Chondrocyte (in vitro differentiated cells): ENCODE measurements at places on chromosomes 6 and 20.

DNA sequence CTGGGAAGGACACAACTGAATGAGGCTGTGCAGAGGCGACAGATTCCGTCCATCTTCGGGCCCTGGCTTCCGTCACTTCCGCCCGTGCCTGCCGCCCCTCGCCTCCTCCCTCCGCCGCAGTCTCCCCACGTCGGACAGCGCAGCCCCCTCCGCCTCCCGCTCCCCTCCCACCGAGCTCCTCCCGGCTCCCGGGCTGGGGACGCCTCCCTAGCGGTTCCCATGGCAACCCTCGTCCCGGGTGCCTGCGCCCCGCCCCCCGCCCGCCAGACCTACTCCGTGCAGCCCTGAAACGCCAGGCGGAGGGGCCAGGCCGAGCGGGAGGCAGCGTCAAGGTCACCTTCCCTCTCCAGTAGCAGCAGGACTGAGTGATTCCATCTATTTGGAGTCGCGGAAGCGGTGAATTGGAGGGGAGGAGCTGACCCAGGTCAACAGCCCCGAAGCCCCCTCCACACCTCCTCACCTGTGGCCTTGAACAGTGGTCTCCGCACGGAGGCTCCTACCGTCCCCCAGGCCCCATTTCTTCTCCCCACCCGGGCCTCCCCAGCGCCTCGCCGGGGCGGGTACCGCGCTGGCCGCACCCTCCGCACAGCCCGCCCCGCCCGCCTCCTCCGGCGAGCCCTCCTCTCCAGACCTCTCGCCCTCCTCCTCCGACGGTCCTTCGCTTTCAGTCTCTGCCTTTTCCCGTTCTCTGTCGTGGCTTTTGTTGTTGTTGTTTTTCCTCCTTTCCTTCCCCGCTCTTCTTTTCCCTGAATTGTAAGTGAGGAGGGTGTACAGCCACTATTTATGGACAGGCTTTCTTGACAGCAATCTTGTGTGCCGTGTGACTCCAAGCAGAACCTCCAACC lies 951 bp downstream of the NRSN2 start:
- DNase-seq, result peak; percentile 99

- no peak for DNase-seq
Measured at GRCh38 chr6:158388727-158389126, 76.5 kb downstream of the TULP4 start.

DNA sequence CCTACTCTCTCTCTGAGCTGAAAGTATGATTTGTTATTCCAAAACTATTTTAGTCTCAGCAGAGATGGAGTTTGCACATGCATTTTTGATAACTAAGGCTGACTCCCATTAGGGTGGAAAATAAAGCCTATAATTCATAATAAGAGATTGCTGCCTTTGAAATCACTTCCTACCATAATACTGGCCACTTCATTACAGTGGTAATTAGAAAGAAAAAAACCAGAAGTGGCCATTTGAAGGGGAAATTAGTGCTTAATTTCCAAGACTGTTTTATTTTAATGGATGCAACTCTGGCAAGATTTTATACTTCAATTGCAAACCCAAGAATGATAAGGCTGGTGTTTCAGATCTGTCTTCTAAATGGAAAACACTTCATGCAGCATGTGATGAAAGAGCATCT lies 43.4 kb downstream of the SLC35B3 start:
- DNase-seq, result no peak

DNA sequence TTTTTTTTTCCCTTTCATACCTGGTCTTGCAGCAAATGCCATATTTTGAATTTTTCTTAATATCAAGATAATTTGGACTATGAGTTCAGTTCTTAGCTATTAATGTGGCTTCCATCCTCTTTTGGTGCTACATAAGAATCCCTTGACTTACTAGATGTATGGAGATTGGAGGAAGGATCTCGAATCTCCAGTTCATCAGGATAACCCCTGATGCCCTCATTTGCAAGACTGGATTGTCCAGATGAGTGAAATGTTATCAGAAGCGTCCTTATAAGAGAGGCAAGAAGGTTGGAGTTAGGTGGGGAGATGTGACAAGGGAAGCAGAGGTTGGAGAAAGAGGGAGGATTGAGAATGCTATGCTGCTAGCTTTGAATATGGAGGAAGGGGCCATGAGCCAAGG lies 499.6 kb upstream of the SYNCRIP start:
- DNase-seq, result no peak

DNA sequence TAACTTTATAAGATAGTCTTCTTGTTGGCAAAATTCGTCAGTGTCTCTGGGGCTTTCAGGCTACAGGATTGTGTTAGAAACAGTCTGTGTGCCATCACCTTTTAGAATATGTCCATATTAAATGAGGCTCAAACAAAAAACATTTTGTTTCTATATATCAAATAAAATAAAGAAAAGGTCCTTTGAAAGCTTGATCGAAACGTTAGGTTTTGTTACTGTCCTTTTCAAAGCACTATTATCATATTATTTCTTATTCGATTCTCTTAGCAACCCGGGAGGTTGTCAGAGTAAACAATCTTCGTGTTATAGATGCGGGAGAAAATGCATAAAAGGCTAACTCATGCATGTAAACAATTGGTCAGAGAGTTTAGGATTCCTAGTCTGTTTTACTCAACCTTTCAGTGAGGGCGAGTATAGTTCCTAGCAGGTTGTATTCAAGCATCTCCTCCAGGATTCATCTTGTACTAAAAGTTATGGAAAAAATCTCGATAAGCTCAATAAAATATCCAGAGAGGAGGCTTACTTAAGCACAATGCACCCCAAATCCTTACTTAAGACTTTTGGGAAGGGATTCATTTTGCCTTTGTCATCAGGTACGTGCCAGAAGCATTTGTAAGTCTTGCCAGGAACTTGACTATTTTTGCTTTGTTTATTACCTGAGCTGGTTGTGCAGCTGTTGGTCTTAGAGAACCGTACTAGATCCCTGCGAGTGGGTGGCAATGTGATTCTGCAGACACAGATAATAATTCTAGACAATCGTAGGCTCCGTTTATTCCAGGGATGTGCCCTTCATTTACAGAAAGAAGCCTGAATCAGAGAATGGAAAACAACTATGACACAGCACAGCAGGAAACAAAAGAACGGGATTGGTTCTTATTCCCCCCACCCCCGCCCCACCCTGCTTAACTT lies 159.6 kb upstream of the ZNF217 start:
- DNase-seq, result no peak

DNA sequence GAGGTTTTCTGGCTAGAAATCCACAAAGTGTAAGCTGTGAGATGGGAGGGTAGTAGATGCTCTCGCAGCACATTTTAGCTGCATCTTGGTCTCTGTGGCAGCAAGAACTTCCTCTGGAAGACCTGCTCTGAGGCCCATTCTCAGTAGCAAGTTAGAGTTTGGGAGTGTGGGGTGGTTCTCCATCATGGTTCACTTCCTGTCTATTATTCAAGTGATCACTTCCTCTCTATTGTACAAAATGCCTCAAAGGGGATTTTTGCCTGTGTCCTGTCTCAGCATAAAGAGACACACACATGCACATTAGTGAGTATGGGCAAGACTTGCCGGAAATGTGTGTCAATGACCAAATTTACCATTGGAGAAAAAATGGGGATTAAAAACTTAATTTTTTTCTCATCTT lies 42.5 kb downstream of the LYRM2 start:
- no peak for DNase-seq

DNA sequence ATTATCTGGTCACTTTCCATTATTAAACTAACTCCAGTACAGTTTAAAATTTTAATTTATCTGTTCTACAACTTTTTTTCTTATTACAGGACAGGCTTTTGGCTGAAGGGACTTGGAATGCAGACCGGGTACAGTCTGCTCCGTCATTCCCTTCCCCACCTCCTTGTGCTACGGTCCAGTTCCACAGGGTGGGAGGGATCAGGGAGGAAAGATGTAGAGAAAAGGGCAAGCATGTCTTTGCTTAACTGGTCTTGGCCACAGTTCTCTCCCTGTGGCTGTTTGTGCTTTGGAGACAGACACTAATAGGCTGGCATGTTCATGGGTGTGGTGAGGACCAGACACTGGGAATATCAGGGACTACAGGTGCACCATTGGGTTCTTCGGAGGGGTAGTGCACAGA lies 12.1 kb upstream of the RGS17 start:
- DNase-seq, result no peak

- DNase-seq, result no peak
Measured at GRCh38 chr6:13454286-13455221, 32.8 kb downstream of the GFOD1 start.

- DNase-seq, result no peak
Measured at GRCh38 chr6:167200806-167201205, 43.0 kb upstream of the GPR31 start.

DNA sequence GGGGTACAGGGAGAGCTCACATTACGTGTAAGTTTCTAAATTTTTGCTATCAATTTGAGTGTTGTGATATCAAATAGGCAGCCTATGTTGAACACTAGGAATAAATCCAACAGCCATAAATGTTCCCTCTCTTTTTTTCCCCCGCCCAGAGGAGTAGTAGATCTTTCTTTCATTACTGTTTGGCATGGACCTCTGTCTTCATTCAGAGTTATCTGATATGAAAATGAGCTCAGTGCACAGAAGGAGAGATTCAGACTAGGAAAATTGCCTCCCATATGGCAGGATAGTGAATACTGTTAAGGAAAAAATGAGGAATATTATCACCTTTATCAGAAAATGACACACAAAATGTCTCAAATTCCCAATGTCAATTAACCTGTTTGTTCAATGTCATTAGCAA lies 110.0 kb upstream of the EYS start:
- no peak for DNase-seq

GRCh38 chr6:39812853-39813533 lies 20.8 kb downstream of the DAAM2 start:
- no peak for DNase-seq

GRCh38 chr6:20800653-20801052 lies 266.4 kb downstream of the CDKAL1 start:
- DNase-seq, result no peak

GRCh38 chr20:57374343-57374930 lies 16.8 kb upstream of the RBM38 start:
- DNase-seq, result peak; percentile 46

GRCh38 chr6:158908606-158909005 lies 89.4 kb upstream of the EZR start:
- DNase-seq, result no peak

GRCh38 chr6:140436023-140436811 lies 1061.8 kb upstream of the CITED2 start:
- DNase-seq, result no peak

GRCh38 chr6:150169609-150170008 lies 26.8 kb downstream of the PPP1R14C start:
- DNase-seq, result no peak

GRCh38 chr6:44044154-44044539 lies 83.1 kb downstream of the MRPL14 start:
- peak; percentile 13 for DNase-seq

- peak; percentile 60 for DNase-seq
Measured at GRCh38 chr20:62741701-62742491, 33.3 kb downstream of the NTSR1 start.

DNA sequence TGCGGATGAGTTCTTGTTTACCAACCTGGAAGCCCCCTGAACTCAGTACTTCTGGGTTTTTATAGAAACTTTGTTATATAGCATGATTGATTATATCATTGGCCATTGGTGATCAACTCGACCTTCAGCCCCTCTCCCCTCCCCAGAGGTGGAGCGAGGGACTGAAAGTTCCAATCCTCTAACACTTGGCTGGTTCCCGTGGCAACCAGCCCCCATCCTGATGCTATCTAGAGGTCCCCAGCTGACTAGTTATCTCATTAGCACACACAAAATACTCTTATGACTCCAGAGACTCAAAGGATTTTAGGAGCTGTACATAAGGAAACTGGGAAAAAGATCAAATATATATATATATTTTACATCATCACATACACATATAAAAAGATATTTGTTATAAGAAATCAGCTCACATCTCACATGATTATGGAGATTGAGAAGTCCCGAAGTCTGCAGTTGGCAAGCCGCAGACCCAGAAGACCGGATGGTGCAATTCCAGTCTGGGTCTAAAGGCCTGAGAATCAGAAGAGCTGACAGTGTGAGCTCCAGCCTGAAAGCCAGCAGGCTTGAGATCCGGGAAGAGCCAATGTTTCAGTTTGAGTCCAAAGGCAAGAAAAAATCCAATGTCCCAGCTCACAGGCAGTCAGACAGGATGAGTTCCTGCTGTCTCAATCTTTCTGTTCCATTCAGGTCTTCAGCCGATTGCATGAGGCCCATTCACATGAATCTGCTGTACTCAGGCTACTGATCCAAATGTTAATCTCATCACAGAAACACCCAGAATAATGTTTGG lies 179.3 kb upstream of the DTNBP1 start:
- no peak for DNase-seq

- DNase-seq, result no peak
Measured at GRCh38 chr20:4665591-4665990, 56.1 kb upstream of the PRND start.

DNA sequence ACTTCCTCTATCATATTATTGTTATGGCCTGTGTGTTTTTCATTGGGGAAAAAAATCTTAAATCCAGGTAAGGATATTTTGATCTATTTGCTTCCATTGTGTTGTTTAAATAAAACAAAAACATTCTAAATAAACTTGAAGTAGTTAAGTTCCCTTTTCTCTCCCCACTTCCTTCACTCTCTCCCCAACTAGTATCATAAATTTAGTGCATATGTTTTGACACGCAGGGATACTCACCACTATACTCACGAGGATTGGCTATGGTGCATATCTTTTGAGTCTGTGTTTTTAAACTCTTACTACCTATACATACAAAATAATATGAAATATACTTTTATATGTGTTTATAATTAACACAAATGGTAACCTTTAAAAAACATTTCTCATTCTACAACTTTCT lies 5.2 kb downstream of the TTLL9 start:
- DNase-seq, result no peak

DNA sequence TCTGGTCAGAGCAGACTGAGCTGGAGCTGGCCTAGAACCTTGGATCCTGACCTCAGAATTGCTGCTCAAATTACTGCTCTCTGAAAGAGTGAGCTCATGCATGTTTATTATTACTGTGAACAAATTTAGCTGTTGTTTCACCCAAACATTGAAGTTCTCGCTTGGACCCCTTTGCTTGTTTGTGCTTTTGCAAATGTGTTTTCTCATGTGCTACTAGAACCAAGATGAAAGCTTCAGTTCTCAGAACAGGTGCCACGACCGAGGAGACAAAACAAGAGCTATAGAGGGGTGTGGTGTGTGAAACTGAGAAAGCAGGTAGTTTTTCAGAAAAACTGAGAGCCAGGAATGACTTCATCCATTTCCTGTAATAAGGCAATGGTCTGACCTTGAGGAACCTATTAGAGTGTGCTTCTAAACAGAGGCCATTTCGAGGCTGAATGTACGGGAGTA lies 50.0 kb upstream of the ESR1 start:
- no peak for DNase-seq
